ENCODE measurements at places on chromosomes 3 and 15. TPM values are rescaled to one million over a fixed set of nuclear protein-coding genes. Genes with fewer than 3 reads are reported as not detected.

EXOG gene
- total RNA-seq: 17.9 TPM

FYCO1 gene
- total RNA-seq: 35.0 TPM

GAP43 gene
- 2.3 TPM for total RNA-seq

LIPH gene
- total RNA-seq: not detected

MUC20 gene
- total RNA-seq: 6.2 TPM

FBLN2 gene
- 251 TPM for total RNA-seq

TTLL13 gene
- not detected for total RNA-seq

NPAP1 gene
- total RNA-seq: not detected

ATG7 gene
- 45.1 TPM for total RNA-seq

CCR8 gene
- total RNA-seq: not detected

- H3K4me1 ChIP-seq: no peaks in the 10 kb centered on the region
- DNase-seq: no peak
- no peak overlapping the region for H3K4me3 ChIP-seq
- no peaks in the 10 kb centered on the region for H3K36me3 ChIP-seq
- no peak overlapping the region for H3K27ac ChIP-seq
- no peaks in the 10 kb centered on the region for H3K27me3 ChIP-seq
Observed at GRCh38 chr15:91622711-91623342, 230.7 kb upstream of the SLCO3A1 start.

DNA sequence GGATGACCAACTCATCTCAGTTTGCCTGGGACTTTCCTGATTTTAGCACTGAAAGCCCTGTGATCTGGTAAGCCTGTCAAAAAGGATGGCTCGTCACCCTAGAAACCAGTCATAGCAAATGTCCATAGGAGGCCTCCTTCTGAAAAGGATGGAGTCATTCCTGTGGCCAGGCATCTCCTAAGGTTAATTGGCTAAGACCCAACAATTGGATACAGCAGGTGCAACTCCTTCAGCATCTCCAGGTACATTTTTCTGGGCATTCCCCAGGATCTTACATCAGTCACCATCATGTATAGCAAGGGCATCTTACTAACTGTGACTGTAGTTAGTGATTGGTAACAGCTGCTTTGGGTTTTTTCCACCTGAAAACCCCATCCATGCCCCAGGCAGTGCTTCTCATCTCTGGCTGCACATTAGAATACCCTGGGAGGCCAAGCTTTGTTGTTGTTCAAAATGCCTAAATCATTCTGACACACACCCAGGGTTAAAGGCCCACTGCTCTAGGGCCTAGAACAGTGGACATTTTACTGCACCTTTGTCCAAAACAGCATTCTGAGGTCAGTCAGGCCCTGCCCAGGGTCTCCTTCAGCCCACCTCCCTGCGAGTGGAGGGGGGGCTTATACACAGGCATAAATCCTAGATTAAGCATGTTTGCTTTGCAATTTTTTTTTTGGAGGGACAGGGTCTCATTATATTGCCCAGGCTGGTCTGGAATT, 28.3 kb upstream of the GALNT15 start:
- no peaks in the 10 kb centered on the region for H3K27me3 ChIP-seq
- H3K27ac ChIP-seq: no peak overlapping the region
- DNase-seq: no peak
- H3K36me3 ChIP-seq: no peaks in the 10 kb centered on the region

GRCh38 chr15:86087808-86088207, 8.1 kb downstream of the AGBL1 start:
- no peak for DNase-seq
- H3K4me1 ChIP-seq: no peaks in the 10 kb centered on the region
- H3K27me3 ChIP-seq: no peaks in the 10 kb centered on the region
- no peak overlapping the region for H3K27ac ChIP-seq

- H3K27ac ChIP-seq: no peak overlapping the region
- DNase-seq: peak; percentile 21
- H3K27me3 ChIP-seq: no peaks in the 10 kb centered on the region
- no peaks in the 10 kb centered on the region for H3K36me3 ChIP-seq
- H3K4me3 ChIP-seq: peak overlapping the region; percentile 4
Observed at GRCh38 chr15:40046721-40047414, 7.9 kb upstream of the SRP14 start.

DNA sequence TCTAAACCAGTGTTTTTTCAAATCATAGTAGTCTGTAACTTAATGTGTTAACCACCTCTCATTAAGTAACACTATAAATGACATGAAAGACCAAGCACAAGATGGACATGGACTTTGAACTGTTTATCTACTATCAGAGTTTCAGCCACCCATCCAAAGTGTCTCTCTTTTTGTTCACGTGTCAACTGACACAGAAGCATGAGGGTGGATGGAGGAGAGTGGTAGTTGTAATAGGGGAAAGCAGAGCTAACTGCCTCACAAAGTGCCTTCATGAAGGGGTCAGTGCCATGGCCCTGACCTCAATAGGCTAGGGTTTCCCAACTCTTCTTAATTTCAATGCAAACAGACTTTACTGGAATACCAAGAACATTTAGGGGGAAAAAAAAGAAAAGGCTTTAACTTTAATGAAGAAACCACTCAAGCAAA, 32.1 kb upstream of the TRPM7 start:
- no peak overlapping the region for H3K4me3 ChIP-seq
- no peaks in the 10 kb centered on the region for H3K27me3 ChIP-seq
- H3K27ac ChIP-seq: no peak overlapping the region

DNA sequence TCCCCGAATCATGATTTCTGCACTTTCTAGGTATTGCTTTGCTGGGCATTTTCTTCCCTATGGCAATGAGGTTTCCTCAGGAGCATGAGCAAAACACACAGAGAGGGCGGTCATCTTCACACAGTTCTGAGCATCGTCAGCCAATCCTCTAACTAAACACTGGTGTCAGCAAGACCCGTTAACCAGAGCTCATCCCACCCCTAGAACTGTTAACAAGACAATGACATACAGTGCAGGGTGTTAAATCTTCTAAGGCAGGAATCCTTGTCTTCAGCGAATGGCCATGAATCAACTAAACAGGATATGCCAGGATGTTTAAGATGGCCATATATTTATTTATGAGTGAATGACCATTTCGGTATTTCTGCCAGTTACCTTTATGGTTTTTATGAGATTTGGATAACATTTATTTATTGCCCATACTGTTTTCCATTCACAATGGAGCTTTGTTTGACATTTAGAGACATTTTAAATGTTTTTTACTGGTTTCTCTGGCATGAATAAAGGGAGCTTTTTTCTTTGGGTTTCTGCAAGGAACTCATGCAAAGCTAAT, 411.5 kb upstream of the PROK2 start:
- H3K27me3 ChIP-seq: peaks cover 34% of the 10 kb centered on the region
- no peaks in the 10 kb centered on the region for H3K36me3 ChIP-seq
- no peak for DNase-seq
- H3K4me3 ChIP-seq: no peak overlapping the region
- no peak overlapping the region for H3K27ac ChIP-seq

GRCh38 chr3:124272605-124273151, 280.8 kb upstream of the ROPN1 start:
- DNase-seq: no peak
- H3K27me3 ChIP-seq: no peaks in the 10 kb centered on the region
- peak overlapping the region; percentile 84 for H3K27ac ChIP-seq
- H3K4me3 ChIP-seq: no peak overlapping the region

DNA sequence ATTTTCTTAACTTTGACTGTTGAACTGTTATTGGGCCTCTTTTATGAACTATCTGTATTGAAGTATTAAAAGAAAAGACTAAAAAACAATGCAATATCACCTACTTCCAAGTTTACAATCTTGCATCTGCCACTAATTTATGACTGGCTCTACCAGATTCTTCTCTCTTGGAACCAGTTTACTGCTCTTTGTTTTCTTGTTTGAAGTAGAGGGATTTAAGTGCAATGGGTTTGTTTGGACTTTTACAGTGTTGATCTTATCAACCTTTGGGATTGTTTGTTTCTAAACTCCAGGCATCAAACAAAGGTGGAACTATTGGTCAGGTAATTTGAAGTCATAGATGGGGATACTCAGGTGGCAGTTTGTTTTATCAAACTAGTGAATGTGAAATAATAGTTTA, 43.0 kb upstream of the MEIS2 start:
- peaks cover 48% of the 10 kb centered on the region for H3K27me3 ChIP-seq
- no peaks in the 10 kb centered on the region for H3K36me3 ChIP-seq
- no peak overlapping the region for H3K4me3 ChIP-seq
- no peak overlapping the region for H3K27ac ChIP-seq
- no peak for DNase-seq

DNA sequence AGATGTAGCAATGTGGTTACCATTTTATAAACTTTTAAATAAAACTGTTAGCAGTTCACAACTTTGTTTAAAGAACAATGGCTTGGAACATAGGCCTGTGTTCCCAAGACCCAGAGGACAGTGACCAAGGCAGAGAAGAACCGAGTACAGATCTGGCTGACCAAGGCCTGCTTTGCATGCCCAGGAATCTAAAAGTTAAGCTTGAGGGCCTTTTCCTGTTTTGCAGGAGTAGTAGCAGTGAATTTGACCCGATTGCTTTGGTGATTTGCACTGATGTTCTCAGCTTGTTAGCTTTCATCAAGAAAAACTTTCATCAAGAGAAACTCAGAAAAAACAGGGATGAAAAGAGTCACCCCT, 9.9 kb downstream of the FILIP1L start:
- peak overlapping the region; percentile 70 for H3K27ac ChIP-seq
- peaks cover 71% of the 10 kb centered on the region for H3K4me1 ChIP-seq
- DNase-seq: no peak
- H3K36me3 ChIP-seq: peaks cover 2% of the 10 kb centered on the region

GRCh38 chr3:188830893-188831292, 340.9 kb upstream of the TPRG1 start:
- H3K4me1 ChIP-seq: peaks cover 21% of the 10 kb centered on the region
- no peak for DNase-seq
- H3K36me3 ChIP-seq: no peaks in the 10 kb centered on the region
- no peak overlapping the region for H3K4me3 ChIP-seq
- H3K27ac ChIP-seq: no peak overlapping the region

- peaks cover 14% of the 10 kb centered on the region for H3K27me3 ChIP-seq
- H3K4me1 ChIP-seq: peaks cover 2% of the 10 kb centered on the region
- no peak overlapping the region for H3K27ac ChIP-seq
- no peak for DNase-seq
- no peak overlapping the region for H3K4me3 ChIP-seq
Observed at GRCh38 chr3:56971816-56972215, 88.6 kb upstream of the SPATA12 start.

DNA sequence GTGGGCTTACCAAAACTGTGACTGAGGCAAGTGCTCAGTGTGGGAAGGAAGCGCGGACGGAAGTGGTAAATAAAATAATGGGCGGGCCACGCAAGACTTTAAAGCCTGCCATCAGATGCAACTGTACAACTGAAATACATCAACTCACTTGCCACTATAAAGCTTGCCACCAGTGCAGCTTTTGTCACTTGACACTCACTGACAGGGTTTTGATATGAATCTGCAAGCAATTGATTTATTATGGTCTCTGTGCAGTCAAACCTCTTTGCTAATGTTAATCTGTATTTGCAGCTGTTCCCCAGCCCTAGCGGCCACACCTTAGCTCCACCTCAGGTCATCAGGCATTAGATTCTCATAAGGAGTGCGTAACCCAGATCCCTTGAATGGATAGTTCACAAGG, 2.3 kb upstream of the GFM1 start:
- H3K36me3 ChIP-seq: peaks cover 4% of the 10 kb centered on the region
- H3K4me1 ChIP-seq: peaks cover 16% of the 10 kb centered on the region
- no peaks in the 10 kb centered on the region for H3K27me3 ChIP-seq
- no peak overlapping the region for H3K4me3 ChIP-seq
- no peak overlapping the region for H3K27ac ChIP-seq
- no peak for DNase-seq

- H3K36me3 ChIP-seq: no peaks in the 10 kb centered on the region
- H3K27me3 ChIP-seq: peaks cover 64% of the 10 kb centered on the region
- no peak overlapping the region for H3K4me3 ChIP-seq
- H3K27ac ChIP-seq: no peak overlapping the region
- H3K4me1 ChIP-seq: peaks cover 5% of the 10 kb centered on the region
Observed at GRCh38 chr3:132033471-132033870, 1.3 kb downstream of the CPNE4 start.

GRCh38 chr15:75204340-75205063, 2.8 kb downstream of the C15orf39 start:
- peak; percentile 94 for DNase-seq
- peaks cover 43% of the 10 kb centered on the region for H3K4me1 ChIP-seq
- H3K36me3 ChIP-seq: peaks cover 7% of the 10 kb centered on the region

DNA sequence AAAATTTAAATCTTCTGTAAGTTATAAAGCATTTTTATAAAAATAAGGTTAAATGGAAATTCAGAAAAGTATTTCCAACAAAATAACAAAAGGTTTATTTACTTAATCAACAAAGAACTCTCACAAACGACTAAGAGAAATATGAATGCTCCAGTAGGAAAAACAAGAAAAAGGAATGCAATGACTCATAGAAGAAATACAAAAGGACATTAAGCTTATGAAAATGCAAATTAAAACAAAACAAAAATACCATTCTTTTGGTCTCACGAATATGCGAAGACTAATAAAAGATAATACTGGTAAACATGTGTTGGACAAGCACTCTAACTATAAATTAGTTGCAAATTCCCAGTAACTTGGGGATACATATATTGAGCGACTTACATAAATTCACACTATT, 17.5 kb upstream of the TBC1D5 start:
- peaks cover 5% of the 10 kb centered on the region for H3K27me3 ChIP-seq
- DNase-seq: no peak
- H3K4me1 ChIP-seq: peaks cover 13% of the 10 kb centered on the region
- no peak overlapping the region for H3K27ac ChIP-seq
- H3K36me3 ChIP-seq: no peaks in the 10 kb centered on the region

DNA sequence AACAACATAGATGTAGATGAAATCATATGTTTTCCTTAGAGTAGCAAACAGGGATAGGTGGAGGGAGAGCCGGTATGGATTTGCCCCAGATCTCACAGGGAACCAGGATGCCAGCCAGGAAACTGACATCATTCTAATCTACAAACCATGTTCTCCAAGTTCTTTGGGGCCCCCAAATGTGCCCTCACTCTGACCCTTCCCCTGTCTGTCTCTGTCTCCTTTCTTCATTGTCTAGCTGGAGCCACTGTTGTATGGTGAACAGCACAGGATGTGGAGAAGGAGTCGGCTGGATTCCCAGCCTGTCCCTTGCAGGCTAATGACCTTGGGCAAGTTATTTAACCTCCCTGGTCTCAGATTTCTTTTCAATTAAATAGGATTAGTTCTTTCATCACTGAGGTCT, 962 bp downstream of the ATP13A5 start:
- peak; percentile 36 for DNase-seq
- peaks cover 2% of the 10 kb centered on the region for H3K27me3 ChIP-seq
- H3K4me1 ChIP-seq: no peaks in the 10 kb centered on the region
- no peak overlapping the region for H3K27ac ChIP-seq
- H3K36me3 ChIP-seq: no peaks in the 10 kb centered on the region
- no peak overlapping the region for H3K4me3 ChIP-seq

- no peak overlapping the region for H3K4me3 ChIP-seq
- H3K27ac ChIP-seq: no peak overlapping the region
- no peaks in the 10 kb centered on the region for H3K4me1 ChIP-seq
- peaks cover 30% of the 10 kb centered on the region for H3K36me3 ChIP-seq
- peak; percentile 63 for DNase-seq
- no peaks in the 10 kb centered on the region for H3K27me3 ChIP-seq
Observed at GRCh38 chr3:126031981-126032471, 51.9 kb downstream of the SLC41A3 start.
